ENCODE measurements at places on chromosomes 1 and 21.

GRCh38 chr1:108708691-108709660, 3.7 kb upstream of the FNDC7 start:
- no peak for DNase-seq

DNA sequence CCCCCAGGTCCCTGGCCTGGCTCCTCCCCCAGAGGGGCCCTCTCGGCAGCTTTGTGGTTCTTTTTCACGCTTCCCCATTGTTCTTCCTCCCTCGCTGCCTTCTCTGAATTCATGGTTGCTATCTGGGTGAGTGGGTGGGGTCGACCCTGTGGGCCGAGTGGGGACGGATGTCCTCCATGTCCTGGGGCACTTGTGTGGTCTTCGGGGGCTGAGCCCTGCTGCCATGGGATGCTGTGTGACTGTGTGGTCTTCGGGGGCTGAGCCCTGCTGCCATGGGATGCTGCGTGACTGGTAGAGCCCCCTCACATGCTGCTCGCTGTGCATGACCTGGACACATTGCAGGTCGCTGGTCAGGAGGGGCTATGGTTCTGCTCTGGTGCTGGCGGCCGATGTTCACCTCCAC, 21.6 kb upstream of the DIP2A start:
- no peak for DNase-seq

DNA sequence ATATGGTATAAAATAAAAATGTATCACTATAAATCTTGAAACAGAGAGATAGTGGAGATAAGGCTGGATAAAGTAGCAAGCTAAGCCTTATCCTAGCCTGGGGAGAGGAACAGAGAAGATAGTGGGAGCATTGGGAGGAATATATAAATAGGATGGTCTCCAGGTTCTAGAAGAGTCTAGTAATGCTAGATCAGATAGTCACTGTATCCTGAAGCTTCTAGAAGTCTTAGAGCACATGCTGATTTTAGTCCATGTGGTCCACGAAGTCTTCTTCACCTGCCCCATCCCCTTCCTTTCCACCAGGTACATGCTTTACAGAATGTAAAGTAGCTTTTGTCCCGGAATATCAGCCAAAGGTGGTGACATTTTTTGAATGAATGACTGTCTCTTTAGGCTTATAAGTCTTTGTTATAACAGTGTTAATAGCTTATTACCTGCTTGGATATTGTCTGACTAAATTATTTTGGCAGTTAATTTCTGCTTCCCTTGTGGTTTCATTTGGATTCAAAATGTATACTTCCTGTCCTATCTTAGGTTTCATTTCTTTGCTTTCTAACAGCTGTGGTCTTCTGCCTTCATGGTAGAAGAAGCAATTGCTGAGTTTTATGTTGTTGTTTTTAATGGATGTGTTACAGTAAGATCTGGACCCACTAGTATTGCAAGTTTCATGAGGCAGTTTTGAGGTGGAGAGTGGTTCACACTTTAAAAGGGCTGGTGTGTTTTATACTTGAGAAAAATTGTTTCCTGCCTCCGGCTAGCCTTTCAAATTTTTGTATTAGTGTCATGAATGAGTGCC, 5.9 kb downstream of the SMG7 start:
- no peak for DNase-seq

DNA sequence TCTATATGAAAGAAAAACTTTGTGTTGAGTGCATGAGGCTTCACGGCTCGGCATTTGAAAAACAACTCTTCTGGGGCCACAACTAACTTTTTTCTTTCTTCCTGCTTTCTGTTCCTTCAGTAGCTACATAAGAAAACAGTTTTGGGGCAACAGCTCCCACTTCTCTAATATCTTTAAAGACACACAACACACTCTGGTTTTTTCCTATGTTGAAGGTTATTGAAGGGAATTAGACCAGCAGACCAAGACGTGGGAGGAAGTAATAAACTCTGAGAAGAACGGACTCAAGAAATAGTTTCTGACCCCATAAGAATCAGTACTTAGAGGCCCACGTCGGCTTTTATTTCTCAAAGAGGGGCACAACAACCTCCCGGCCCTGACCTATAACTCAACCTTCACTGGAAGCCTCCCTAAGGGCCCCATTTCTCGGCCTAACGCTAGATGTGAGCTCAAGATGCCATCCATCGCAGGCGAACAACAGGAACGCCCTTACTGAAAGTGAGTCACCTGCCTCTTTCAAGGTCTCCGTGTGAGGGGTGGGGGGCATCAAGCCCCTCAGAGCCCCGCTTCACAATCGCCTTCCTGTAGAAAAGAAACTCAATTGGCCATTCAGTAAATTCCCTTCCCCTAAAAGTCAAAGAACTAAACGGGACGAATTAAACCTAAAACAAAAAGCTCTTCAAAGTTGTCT, 844 bp downstream of the ZMYM6 start:
- DNase-seq, result no peak

GRCh38 chr1:66396212-66396890, 137.6 kb upstream of the SGIP1 start:
- DNase-seq, result no peak

GRCh38 chr21:33940881-33941245, 25.3 kb upstream of the ATP5PO start:
- no peak for DNase-seq
